ENCODE measurements at places on chromosomes 2 and 18.

- peak; percentile 72 for DNase-seq
Measured at GRCh38 chr2:159427048-159427447, 140.5 kb upstream of the WDSUB1 start.

GRCh38 chr2:74267068-74267467 is 68.7 kb downstream of the MTHFD2 start:
- DNase-seq, result no peak

DNA sequence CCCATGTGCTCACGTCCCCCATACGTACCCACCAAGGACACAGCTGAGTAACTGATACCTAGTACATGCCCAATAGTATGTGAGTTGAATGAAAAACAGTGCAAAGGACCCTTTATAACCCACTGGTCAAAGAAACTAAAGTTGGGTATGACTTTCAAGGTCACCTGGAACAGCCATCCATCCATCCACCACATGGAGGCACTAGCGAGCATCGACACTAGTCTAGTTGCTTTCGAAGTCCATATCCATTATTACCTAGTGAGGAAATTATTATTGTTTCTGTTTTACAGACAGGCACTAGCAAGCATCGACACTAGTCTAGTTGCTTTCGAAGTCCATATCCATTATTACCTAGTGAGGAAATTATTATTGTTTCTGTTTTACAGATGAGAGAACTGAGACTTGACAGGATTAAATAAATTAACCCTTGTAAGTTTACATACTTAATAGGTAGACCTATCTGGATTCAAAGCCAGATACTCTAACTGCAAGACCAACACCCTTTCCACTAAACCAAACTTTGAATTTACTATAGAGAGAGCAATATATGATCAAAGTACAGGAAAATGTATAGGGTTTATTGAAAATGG is 233.7 kb downstream of the METTL4 start:
- peak; percentile 10 for DNase-seq

- no peak for DNase-seq
Measured at GRCh38 chr2:45117383-45117782, 108.1 kb upstream of the SIX2 start.

DNA sequence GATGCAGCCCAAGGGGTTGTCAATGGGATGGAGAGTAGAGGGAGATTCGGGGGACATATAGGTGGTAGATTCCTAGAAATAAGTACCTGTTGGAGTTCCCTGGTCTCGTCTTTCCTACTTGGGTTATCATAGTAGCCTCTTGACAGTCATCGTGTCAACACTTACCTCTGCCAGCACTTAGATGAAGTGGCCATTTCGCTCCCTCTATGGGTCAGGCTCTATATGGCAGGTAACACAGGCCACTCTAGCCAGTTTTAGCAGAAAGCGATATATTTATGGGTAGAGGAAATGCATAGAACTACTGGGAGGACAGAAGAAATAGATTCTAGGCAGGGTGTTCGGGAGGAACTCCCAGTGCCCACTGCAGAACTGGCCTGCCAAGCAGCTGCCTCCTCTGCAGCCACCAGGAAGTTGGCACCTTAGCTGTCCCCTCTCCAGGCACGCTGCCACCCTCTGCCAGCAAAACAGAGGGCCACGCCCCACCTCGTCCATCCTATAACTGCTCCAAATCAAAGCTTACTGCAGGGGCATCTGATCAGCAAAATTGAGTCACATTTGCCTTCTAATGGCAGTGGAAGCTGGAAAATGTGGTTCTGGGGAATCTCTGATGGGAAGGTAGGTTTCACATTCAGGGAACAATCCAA is 181.3 kb downstream of the INSIG2 start:
- DNase-seq, result no peak

DNA sequence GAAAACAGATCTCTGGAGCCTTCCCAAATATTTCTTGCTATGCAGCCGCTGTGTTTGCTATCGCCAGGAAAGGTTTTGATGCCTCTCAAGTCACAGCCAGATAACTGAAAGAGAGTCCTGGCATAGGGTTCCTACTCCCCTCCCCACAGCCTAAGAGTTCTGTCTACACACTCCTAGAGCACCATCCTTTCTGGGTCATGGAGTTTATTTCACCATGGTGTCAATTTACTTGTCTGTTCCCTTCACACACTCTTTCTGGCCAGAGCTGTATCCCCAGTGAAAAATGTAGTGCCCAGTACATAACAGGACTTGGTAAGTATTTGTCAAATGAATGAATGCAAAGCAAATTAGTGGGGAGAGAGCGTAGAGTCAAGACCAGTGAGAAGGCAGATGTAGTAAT is 185.3 kb downstream of the HAUS1 start:
- no peak for DNase-seq

- no peak for DNase-seq
Measured at GRCh38 chr2:1287427-1287826, 125.8 kb upstream of the TPO start.

- DNase-seq, result no peak
Measured at GRCh38 chr2:101230541-101231001, 22.1 kb upstream of the CNOT11 start.

DNA sequence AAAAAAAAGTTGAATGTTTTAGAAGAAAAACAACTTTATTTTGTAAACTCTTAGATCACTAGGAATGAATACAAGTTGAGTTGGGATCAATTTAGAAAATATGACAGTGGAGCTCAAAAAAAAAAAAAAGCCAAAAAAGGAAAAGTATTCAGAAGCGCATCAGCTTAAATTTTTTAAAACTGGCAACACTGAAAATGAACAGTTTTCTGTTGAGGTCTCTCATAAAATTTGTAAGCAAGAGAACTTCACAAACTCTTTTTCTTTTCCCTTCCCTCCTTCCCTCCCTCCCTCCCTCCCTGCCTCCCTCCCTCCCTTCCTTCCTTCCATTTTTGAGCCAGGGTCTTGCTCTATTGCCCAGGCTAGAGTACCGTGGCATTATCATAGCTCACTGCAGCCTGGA is 143.9 kb downstream of the B3GNT2 start:
- DNase-seq, result no peak

DNA sequence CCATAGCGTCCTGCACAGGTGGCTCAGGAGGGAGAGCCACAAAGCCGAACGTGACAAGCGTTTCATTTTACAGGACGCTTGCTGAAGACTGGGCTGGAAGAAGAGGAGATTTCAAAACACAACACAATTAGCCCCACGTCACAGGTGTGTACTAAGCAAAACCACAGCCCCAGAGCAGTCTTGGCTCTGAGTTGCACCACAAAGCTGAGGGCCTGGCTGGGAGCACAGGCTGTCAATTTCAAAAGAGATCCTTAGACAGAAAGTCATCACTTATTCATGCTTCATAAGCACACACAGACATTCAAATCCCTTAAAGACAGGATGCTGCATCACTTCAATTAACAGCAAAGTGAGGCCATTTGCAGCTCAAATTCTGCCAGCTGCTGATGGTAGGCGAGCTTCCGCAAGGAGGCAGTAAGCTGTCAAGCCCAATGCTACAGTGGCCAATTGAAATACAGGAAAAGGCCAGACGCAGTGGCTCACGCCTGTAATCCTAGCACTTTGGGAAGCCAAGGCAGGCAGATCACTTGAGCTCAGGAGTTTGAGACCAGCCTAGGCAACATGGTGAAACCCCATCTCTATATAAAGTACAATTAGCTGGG is 79.6 kb downstream of the SKA1 start:
- no peak for DNase-seq

DNA sequence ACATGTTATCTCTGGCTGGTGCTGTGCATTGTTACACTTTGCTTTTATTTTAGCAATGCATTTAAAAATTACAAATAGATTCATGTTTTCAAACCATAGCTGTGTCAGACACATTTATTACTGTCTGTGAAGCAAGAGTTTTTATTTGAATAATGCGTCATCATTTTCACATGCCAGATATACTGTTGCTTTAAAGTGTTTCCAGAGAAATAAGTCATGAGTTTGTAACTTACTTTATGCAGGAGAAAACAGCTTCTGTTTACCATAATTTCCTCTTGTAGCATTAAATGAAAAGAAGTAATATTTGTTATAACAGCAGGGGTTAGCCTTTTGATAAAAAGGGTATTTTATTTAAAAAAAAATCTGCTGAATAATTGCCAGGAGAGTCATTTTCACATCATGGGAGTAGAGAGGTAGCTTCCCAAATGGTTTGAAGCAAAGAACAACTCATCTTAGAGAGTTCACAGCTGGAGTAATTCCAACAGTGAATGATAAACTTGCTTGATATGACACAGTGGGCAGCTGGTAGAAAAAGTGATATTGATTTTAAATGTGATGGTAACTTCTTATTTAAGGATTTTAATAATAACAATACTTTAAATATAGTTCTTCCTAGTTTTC is 1274.5 kb upstream of the CRIM1 start:
- DNase-seq, result peak; percentile 74

DNA sequence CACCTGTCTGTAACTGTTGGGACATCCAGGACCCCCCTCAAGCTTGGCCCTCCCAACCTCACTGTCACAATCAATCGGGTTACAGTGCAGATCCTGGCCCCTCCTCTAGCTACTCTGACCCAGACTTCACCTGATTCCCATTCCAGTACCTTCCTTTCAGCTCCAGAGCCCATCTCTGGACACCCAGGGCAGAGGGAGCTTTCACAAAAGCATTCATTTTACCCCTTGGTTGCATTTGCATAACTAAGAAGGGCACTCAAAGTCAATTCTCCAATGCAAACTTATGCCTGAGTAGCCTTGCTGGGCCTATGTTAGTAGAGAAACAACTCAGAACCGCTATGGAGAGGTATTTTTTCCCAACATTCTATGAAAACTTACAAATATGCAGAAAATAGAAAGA is 7.4 kb downstream of the ZAP70 start:
- no peak for DNase-seq

All from SK-N-MC (cell line).